ENCODE measurements at places on chromosomes 11 and 22.

GRCh38 chr11:61054927-61055562 is 47.2 kb upstream of the CD5 start:
- DNase-seq, result peak; percentile 87

- no peak for DNase-seq
Measured at GRCh38 chr11:82994604-82995230, 77.0 kb downstream of the RAB30 start.

DNA sequence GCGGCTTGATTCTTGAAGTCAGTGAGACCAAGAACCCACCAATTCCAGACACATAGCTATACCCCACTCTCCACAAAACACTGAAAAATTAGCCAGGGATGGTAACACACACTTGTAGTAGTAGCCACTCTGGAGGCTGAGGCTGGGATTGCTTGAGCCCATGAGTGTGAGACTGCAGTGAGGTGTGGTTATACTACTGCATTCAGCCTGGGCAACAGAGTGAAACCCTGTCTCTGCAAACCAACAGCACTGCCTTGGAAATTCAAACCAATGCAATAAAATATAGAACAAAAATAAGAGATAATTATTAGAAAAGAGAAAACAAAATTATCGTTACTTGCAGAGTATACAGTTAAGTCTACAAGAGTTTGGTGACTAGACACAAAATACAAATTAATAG is 20.2 kb upstream of the PRDM10 start:
- DNase-seq, result no peak

DNA sequence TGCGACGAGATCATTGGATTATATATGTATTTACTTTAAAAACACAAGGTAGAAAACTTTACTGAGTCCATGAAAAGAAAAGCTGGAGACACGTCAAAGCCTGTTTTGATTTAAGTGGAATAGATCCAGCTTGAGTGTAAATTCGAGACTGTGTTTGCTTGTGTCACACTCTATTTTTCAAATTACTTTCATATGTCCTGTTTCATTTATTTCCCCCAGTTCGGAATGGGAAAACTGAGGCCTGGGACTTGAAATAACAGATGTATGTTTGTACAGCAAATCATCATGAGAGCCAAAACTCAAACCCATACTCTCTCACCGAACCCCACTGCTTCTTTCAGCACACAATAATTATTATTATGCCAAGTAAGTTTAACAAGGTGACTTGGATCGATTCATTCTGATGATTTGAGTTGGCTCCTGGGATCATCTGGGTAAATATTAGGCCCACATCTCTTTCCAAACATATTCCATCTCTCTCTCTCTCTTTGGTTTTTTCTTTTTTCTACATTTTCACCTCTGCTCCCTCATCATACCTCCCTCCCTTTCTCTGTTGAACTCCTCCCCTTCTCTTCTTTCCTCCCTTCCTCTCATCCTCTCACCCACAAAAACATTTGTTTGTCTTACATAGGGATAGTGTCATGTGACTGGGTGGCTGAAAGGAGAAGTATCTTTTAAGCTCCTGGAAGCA is 21.2 kb downstream of the FZD4 start:
- no peak for DNase-seq

DNA sequence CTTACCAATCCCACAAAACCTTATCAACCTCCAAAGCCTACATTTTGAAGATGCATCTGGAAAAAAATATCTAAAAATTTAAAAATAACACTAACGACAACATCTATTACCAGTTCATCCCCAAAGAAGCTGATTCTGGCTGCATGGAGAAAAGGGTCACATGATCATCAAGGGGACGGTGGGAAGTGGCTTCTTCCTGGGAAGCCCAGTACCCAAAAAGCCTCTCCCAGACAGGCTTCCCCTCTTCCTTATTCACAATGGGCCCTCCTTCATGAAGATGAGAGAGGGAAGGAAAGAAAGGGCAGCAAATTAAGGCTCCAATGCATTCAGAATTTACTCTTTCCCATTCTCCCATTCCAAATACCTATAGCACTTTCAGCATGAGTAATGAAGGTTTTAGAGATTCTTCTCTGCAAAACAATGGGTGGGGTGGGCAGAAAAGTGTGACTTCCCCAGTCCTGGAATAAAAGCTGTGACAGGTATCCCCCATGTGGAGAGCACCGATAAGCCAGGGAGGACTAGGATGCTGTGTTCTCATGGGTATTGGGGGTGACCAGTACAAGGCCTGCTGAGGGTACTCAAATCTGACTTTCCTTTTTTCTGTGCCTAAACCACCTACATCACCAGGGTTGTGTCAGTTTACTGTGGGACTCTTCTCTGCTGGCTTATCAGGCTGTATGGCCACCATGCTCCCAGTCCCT is 88.2 kb downstream of the SIK3 start:
- DNase-seq, result peak; percentile 57

- no peak for DNase-seq
Measured at GRCh38 chr11:116577273-116577672, 195.5 kb downstream of the BUD13 start.

DNA sequence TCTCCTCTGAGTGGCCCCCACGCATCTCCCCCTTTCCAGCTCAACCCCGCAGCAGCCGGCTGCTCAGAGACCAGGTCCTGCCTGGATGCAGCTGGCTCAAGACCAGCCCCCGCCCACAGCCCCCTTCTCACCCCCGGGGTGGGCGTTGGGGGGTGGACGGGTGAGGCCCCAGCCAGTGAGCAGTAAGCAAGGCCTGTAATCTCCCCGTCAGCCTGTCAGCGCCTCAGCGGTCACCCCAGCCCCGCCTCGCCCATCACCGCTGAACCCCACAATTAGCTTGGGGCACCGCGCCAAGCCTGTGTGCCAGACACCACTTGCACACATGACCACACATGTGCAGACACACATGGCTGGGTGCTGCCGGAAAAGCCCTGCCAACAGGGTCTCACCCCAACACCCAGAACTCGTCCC is 5.9 kb downstream of the PLXNB2 start:
- no peak for DNase-seq

DNA sequence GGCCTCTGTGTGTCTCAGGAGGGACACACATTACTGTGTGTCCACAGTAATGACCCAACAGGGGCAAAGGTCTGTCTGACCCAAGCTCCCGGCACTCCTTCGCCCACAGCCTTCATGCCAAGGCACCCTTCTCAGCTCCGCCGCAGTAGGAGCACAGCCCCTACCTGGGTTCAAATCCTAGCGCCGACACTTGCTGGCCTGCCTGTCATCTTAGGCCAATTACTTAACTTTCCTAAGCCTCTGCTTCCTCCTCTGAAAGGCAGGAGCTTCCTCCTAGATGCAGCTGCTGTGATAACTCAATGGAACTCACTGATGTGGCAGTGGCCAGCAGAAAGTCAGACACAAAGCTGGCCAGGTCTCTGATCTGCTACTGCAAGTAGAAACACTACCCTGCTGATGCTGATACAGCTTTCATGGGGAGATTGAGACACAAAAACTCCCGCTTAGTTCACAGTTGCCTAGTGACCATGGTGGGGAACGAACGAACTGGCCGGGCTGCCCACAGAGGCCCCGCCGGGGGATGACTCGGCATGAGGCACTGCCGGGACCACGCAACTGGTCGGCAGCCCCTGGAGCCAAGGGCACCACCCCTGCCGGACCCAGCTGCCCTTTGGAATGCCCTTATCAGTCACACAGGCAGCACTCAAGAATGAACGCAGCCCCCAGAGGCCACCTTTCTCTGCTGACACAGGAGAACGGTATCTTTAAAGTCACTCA is 8.1 kb downstream of the EHD1 start:
- DNase-seq, result no peak

DNA sequence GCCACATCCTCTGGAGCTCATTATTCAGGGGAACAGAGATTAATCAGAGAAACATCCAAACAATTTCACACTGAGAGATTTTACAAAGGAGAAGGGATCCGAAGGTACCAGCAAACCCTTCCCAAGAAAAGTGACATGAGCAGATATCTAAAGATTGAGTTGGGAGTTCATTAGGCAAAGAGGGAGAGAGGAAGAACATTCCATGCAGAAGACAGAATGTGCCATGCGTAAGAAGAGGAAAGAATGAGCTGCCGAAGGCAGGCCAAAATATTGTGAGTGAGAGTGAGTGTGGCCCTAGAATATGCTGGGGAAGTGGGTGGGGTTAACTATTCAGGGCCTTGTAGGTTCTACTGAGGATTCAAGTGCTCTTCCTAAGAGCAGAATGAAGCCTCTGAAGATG is 50.0 kb upstream of the LYVE1 start:
- DNase-seq, result no peak

DNA sequence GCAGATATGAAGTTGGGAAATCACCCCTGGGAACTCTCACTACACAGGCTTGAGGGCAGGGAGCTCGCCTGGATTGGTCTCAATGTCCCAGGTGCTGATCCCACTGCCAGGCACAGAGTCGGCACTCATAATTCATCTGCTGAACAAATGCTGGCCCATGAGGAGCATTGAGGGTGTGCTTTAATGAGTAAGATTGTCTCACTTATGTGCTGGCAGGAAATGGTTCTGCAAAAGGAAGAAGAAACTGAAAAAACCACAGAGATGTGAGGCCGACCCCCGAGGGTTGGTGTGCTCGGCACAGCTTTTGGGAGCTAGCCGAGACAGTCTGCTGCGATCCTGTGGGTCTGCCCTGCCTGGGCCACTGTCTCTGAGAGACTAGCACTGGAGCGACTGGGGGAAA is 9.4 kb downstream of the PLAAT2 start:
- DNase-seq, result peak; percentile 85

DNA sequence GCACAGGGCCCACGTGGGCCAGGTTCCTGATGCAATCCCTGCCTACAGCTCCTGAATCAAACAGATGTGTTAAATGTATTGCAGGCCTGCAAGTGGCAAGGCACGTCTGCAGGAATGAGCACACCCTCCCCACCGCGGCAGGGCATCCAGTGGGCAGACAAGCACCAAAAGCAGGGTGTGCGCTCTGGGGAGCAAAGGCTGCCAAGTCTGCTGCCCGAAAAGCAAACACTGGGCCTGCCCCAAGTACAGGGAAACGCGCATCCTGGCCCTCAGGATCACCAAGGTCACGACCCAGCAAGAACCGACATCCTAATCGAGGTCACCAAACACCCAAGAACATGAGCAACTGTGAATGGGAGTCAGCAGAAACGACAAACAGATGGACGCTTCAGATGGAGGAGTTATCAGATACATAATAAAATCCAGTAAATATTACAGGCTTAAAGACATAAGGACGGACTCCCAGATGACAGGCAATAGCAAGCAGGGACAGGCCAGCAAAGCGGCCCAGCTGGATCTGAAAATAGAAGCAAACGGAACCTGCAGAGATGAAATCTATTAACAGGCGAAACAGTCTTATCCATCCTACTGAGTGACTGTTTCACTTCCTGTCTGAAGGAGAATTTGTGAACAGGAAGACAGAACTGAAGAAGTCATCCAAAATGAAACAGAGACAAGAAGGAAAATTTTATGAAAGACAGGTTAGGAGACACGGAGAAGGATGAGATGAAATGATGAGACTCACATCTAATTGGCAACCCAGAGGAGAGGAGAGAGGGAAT is 26.7 kb downstream of the CARS1 start:
- DNase-seq, result no peak

DNA sequence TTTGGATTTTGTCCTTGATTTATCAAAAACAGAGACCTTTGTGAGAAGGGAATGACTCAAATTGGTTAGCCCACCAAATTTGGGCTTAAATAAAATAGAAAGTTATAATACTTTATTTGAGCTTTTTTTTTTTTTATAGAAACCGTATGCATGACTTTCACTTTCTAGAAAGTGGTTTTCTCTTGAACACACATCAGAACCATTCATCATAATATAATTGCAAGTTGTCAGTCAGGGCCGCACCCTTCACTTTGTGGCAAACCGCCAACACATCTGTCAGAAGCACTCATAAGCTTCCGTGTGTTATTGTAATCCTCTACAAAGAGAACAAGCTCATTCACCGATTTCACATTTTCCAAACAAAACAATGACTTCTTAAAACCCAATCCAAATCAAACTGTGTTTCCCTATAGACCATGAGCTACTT is 76.1 kb downstream of the SOX6 start:
- no peak for DNase-seq

DNA sequence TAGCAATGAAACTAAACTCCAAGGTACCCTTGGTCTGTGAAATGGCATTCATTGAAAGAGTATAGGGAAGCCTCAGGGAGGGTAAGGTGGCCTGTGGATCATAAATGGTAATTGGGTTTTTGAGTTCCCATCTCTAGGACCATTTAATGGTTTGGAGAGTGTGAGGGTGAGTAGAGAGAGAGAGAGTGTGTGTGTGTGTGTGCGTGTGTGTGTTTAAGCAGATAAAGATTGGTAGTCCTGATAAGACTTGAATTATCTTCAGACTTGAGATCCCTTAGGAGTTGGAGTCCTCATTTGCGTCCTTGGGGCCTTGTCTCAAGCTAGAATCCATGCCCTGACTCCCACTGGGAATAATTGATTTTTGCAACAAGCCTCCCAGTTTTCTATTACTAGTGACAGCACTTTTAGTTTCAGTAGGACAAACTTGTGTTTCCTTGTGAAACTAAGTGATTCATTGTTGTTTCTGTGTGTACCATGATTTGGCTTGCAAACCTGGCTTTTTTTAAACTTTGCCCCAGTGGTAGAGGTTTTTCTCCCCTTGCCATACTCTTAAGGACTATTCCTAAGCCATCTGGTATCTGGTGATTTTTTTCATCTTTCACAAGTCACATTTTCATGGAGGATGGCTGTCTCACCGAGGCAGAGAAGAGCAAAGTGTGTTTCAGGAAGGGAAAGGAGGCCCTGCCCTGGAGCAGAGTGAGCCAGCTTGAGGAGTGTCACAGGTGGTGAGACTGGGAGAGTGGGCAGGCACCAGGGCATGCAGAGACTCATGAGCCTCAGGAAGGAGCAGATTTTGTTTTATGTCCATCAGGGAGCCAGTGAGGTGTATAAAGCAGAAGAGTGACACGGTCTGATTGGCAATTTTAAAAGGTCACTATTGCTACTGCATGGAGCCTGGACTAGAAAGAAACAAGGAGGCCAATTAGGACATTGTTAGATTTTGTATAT is 26.7 kb downstream of the ALKBH3 start:
- DNase-seq, result no peak

Measured in activated CD4-positive, alpha-beta T cell treated with anti-CD3 and anti-CD28 coated beads, Interleukin-2, amount 50 U/mL, for 16 hours (primary cell).